ENCODE measurements at places on chromosomes 3 and 15.
A peak's percentile ranks its signal among the peaks of the same experiment; 100 is the strongest.

DNA sequence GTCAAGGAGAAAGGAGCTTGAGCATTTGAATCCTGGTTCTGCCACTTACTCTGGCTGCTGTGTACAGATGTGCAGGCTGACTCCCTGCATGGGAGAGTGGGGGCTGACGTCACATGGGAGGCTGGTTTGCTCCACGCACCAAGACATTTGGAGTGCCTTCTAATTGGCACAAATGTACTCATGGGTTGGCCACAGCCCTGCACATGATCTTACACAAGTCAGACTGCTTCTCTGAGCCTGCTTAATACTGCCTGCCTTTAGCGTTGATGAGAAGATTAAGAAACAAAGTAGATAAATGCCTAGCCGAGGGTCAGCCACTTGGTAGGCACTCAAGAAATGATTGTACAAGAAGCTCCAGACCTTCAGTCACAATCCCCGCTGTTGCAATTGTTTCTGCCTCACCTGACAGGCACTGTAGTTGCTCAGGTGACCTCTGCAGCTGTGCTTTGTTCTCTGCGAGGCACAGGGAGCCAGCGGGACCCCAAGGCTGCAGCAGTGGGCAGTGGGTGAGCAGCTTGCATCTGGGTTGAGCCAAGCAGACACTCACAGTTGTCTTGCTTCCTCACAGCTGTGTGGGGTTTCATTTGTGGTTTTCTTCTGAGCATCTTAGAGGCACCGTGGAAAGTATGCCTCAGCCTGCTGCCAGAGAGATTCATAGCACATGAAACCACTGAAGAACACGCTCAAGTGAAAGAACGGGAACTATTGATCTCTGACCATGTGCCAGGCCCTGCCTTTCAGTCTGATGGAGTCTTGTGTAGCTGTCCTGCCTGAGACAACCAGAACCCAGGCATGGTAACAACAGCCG is 33.1 kb downstream of the GRK7 start:
- DNase-seq, result peak; percentile 8

GRCh38 chr3:119883461-119884160 is 101.7 kb downstream of the NR1I2 start:
- DNase-seq, result no peak

DNA sequence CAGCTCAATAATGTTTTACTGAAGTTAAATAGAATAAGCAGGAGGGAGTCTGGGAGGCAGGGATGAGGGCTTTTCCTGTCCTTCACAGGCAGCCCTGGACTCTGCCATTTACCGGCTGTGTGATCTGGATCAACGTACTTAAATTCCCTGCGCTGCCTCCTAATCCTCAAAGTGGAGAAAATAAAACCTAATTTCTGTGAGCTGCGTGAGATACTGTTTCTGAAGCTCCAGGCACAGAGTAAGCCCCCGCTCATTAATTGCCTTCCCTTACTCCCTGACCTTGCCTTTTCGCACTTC is 278 bp upstream of the PDIA5 start:
- DNase-seq, result no peak

GRCh38 chr3:53888232-53888631 is 3.4 kb downstream of the SELENOK start:
- no peak for DNase-seq

GRCh38 chr3:151460228-151460627 is 633 bp downstream of the IGSF10 start:
- DNase-seq, result no peak

- DNase-seq, result no peak
These were observed 131.1 kb upstream of the BFSP2 start for GRCh38 chr3:133268726-133269134.

GRCh38 chr3:153169793-153170383 is 7.9 kb downstream of the RAP2B start:
- no peak for DNase-seq

- no peak for DNase-seq
These were observed 20.9 kb downstream of the PDE8A start for GRCh38 chr15:85002517-85002916.

- DNase-seq, result no peak
These were observed 2.4 kb downstream of the EHD4 start for GRCh38 chr15:41969851-41970431.

GRCh38 chr15:55108448-55108847 is 88.3 kb downstream of the RSL24D1 start:
- DNase-seq, result no peak

DNA sequence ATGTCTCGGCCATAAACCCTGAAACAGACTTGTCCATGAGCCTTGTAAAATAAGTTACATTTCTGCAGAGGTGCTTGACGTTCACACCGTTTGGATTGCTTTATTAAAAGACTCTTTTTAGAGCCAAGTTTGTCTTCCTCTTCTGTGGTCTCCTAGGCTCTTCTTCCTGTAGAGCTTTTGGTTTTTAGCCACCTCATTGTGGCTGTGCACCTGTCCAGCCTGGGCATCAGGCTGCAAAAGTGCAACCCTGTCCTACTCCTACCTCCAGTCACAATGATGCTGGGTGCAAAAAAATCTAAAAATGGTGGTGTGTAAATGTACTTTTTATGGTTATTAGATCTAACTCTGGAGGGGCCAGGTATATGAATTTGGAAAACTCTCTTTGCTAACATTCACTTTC is 2.8 kb upstream of the RIOX2 start:
- no peak for DNase-seq

GRCh38 chr3:38742550-38742949 is 73.5 kb downstream of the SCN10A start:
- DNase-seq, result no peak

DNA sequence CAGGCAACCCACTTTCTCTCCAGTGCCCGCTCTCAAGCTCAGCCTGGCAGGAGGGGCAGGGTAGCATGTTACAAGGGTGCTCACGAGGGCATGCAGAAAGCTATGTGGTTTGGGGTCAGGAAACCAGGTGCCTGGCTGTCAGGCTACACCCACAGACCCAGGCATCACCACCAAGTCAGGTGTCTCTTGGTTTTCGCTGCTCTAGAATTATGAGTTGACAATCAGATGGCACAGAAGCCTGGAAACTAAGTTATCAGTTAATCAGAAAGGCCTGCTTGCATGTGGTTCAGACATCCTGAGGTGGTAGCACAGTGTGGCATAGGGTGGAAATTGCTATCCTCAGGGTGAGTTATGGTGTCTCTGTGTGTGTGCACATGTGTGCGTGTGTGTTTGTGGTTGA is 16.2 kb upstream of the CCR9 start:
- DNase-seq, result no peak

DNA sequence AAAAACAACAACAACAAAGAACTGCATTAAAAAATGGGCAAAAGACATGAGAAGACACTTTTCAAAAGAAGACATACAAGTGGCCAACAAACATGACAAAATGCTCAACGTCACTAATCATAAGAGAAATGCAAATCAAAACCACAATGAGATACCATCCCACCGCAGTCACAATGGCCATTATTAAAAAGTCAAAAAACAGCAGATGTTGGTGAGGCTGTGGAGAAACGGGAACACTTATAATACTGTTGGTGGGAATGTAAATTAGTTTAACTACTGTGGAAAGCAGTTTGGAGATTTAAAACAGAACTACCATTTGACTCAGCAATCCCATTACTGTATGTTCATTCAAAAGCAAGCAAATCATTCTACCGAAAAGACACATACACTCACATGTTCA is 15.1 kb downstream of the EIF1B start:
- DNase-seq, result no peak

DNA sequence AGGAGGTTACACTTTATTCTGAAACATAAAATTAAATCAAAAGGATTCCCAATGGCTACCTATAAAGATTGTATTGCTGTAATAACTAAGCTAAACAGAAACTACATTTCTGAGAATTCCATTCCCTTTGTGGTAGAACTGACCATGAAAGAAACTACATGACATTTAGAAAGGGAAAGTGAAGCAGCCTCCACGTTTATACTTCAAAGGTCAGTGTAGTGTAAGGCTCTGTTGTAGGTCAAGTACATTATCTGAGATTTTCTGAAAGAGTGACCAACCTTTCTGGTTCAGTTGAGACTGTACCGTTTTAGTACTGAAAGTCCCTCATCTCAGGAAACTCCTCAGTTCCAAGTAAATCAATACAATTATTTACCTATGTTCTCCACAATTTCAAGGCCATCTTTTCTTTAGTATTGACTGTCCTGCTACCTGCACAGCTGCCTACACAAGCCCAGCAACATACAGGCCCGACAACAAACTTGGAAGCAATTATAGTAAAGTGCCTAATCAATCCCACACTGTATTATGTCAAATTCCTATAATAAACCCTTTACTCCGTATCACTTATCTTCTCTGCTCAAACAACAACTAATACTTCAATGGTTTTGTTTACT is 343.0 kb downstream of the PLOD2 start:
- no peak for DNase-seq

- no peak for DNase-seq
These were observed 63.9 kb downstream of the ADCY5 start for GRCh38 chr3:123385001-123385401.

DNA sequence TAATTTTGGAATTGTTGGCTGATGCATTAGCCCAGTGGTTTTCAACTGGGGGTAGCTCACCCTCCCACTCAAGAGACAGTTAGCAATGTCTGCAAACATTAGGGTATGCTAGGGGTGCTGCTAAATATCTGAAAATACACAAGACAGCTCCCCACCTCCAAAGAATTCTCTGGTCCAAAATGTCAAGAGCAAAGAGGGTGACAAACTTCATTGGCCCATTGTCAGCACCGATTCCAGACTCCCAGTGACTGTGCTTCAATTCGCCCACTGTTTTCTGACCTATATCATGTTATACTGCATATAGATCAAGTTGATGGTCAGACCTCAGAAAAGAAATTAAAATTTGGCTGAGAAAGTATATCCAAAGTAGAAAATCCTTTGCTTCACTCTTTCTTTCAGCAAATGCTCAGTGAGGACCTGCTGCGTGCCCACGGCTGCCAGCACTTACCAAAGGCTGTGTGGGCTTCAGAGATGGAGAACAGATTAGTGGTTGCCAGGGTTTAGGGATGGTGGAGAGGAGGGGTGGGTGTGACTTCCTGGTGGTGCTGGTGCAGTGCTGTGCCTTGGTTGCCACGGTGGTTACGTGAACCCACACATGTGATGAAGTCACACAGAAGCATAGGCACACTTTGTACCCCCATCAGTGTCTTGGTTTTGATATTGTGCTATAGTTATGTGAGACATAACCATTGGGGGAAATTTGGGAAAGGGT is 204.0 kb downstream of the PLCL2 start:
- no peak for DNase-seq

DNA sequence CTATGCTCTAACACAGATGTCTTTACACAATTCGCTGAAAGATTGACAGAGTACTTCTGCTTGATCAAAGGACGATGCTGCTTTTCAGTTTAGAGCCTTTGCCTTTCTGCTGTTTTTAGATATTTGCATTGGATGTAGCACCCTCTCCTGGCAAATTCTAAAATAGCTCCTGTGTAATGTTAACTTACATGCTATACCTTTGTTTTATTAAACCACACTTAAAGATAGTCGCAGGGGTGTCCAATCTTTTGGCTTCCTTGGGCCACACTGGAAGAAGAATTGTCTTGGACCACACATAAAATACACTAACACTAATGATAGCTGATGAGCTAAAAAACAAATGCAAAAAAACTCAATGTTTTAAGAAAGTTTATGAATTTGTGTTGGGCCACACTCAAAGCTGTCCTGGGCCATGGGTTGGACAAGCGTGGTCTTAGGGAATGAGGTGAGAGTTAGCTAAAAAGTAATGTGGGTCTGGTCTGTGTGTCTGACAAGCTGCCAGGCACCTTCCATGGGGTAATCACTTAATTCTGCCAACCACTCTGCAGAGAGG is 62.9 kb downstream of the ATG7 start:
- DNase-seq, result peak; percentile 45

- DNase-seq, result no peak
These were observed 34.9 kb downstream of the MAGEF1 start for GRCh38 chr3:184676927-184677326.

- DNase-seq, result no peak
These were observed 11.4 kb upstream of the WNT5A start for GRCh38 chr3:55498520-55498919.

- DNase-seq, result no peak
These were observed 421.2 kb upstream of the TPRG1 start for GRCh38 chr3:188750617-188751016.

GRCh38 chr15:94075349-94075748 is 156.0 kb upstream of the MCTP2 start:
- DNase-seq, result peak; percentile 14

GRCh38 chr3:114026331-114026730 is 30.0 kb downstream of the CCDC191 start:
- no peak for DNase-seq

- no peak for DNase-seq
These were observed 31.5 kb downstream of the APH1B start for GRCh38 chr15:63308947-63309346.

GRCh38 chr3:29144361-29144760 is 136.5 kb upstream of the RBMS3 start:
- DNase-seq, result no peak

- no peak for DNase-seq
These were observed 93.0 kb downstream of the RPL22L1 start for GRCh38 chr3:170776887-170777563.

- no peak for DNase-seq
These were observed 885.1 kb downstream of the ZPLD1 start for GRCh38 chr3:103319912-103320311.

DNA sequence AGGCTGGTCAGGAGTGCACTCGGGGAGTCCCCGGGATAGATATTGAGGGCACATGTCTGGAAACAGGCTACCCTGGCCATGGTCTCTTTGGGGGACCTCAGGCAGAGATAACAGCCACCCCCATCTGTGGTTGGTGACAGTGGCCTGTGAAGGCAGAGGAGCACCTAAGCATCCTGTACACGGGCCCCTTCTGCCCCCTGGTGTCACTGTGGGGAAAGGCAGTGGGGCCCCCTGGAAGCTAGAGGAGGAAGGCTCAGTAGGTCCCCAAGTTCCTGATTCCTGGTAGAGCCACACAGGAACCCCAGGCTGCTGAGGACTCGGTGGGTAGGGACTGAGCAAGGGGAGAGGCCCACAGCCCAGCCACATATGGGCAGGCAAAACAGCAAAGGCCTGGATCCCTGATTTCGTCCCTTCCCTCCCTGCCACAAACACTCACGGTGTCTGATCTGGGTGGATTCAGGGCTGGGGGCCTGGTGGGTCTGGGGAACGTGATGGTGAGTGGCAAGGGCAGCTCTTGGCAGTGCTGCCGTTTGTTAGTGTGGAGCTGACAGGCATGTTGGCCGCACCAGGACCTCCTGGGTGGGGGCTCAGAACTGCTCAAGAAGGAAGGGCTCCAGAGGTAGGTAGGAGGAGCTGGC is 14.1 kb upstream of the CXCR6 start:
- no peak for DNase-seq

- no peak for DNase-seq
These were observed 5.2 kb downstream of the CEP97 start for GRCh38 chr3:101729586-101729985.

- DNase-seq, result no peak
These were observed 1530.3 kb downstream of the SI start for GRCh38 chr3:163548015-163548414.

DNA sequence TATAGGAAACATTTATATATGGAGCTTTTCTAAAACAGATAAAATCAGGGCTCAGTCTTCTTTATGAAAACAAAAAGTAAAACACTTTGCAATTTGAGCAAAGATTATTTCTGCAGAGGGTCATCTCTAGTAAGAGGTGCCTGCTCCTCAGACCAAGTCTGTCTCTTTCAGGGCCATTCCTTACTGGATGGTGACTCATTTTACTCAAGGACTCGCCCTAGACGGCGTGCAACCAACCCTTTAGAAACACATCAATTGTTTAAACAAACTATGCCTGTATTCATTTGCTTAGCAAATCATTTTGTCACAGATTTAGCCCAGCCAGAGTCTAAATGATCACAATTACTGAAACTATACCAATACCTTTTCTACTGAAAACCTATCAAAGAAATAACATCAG is 242.8 kb upstream of the ICE2 start:
- peak; percentile 12 for DNase-seq

GRCh38 chr15:97009031-97009431 is 678.5 kb downstream of the NR2F2 start:
- DNase-seq, result no peak

Measured in AG09319 (cell line).